ENCODE measurements at places on chromosomes 2 and 18.

DNA sequence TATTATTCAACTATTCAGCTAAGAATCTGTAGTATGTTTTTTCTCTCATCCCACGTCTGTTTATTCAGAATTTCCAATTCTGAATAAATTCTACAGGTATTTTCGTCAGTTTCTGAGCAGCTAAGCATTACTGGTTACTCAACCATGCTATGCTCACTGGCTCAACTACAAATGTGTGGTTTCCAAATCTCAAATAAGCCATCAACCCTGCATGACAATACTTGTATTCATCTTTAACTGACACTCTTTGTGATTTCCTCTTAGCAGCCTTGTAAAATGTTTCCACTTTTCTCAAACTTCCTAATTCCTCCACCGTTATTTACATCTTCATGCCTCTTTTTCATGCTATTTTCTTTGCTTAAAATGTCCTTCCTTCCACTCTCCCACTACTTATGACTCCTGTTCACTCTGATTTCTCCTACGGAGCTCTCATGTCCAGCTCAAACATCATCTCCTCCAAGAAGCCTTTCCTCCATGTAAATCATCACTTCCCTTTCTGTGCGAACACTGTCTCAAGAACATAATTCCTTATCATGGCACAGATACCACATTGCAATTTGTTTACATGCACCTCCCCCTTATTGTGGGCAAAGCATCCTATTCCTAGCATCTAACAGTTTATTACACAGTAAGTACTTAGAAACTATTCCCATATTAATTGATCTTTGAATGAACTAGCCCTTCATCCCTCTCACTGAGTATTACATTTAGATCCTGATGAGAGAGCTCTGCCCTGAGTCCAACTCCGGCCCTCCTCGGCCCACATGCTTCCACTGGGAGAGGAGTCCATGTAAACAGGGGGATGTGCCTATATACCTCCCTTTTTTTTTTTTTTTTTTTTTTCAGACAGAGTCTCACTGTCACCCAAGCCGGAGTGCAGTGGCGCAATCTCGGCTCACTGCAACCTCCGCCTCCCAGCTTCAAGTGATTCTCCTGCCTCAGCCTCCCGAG, 10.5 kb downstream of the CCDC88A start:
- no peak for DNase-seq

DNA sequence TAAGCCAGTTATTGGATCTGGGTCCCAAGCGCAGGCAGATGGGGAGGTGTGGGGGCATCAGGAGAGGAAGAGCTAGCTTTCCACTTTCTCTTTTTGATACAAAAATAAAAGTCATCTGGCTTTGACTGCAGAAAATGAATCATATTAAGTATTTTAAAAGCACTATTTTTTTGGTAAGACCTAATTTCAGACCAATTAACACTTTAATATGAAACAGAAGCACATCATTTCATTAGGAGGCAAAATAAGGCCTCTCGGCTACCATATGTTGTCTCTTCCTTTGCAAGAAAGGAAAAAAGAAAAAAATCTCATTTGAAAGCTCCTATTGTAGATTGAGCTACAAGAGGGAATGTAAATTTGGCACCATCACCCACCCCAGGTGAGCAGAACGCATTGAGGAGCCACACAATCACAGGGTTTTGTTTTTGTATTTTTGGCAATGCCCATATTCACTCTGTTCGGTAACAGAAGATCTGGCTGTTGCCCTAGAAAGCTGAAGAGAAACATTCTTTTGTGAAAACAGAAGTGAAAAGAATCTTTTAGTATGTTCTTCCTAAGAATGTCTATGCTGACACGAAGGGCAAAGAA, 390.7 kb upstream of the ETAA1 start:
- peak; percentile 8 for DNase-seq

GRCh38 chr2:11842336-11842735, 95.9 kb downstream of the LPIN1 start:
- DNase-seq, result peak; percentile 8

- peak; percentile 8 for DNase-seq
Observed at GRCh38 chr2:206993964-206994363, 54.6 kb downstream of the CPO start.

DNA sequence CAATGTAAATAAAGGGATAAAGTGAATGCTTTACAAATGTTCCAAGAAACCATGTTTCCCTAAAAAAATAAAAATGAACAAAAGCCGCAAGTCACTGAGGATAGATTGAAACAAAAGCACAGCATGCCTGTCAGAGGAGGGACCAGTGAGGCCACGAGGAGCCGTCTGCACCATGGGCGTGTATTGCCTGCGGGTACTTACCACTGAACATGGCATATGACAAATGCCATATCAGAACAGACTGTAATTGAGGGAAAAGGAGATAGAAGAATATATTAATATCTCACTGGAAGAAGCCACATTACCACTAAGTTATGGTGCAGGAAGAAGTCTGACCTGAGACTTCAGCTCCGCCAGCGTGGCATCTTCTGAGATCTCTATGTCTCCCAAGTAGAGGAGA, 75.8 kb downstream of the USP40 start:
- no peak for DNase-seq

DNA sequence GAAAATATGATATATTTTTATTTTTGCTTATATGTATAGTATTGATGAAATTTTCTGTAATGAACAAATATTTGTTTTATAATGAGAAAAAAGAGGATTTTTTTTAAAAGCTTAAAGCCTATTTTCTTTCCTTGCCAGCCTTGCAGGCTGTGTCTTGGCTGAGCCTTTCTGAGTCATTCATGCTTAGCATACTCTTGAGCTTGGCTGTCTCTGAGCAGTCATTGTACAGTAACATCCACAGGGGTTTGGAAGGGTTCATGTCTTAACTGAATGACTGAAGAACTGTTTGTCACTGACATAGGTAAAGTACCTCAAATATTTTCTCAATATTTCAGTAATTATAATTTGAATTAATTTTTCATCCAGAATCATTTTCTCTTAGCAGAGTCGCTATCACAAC, 49.3 kb downstream of the GPR39 start:
- no peak for DNase-seq

DNA sequence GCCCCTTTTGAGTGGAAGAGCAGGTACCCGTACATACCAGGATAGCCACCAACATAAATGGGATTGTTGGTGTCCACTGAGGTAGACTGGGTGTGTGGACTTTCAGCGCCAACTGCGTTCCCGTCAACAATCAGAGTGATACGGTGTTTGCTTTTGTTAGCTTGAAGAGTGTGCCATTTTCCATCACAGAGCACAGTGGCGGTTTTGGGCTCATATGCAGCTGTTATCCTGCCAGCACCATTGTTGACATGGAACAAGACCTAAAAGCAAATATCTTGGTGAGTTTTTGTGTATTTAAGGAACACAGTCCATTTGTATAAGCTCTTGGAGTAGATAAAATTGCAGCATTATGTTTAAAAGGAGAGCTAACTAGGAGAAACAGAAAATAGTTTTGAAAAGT, 174.5 kb downstream of the LAMA1 start:
- no peak for DNase-seq

- no peak for DNase-seq
Observed at GRCh38 chr18:58903533-58903932, 38.9 kb downstream of the ZNF532 start.

DNA sequence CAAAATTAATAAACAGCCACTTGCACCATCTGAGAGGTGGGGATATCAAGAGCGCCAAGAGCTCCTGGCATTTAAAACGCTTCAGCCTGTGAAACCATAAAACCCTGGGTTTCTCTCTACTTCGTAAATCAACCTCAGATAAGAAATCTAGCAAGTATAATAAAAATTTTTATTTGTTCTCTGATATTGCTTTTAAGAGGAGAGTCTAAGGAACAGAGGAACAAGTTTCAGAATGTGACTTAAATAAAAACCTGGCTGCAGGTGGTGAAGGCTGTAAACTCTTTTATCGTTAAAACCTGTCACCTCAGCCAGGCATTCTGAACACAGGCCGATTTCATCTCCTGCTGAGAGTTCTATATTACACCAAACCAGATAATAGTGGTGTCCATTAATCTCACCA, 9.9 kb downstream of the DYTN start:
- DNase-seq, result no peak

DNA sequence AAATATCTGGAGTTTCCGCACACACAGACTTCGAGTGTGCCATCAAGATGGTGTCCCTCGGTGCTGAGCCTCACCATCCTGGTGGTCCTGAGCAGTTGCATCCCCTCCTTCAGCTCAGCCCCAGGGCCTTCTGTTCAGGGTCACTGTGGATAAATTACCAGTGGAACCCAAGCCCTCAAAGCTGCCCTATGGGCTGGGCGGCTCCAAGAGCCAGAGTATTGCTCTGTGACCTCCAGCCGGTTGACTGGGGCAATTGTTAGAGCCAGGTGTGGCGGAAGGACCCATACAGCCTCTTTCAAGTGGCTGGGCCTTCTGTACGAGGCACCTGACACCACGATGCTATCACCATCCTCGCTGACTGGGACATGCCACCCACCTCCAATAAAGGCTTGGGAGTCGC, 215.5 kb downstream of the GBX2 start:
- DNase-seq, result no peak

- no peak for DNase-seq
Observed at GRCh38 chr18:36808681-36809080, 20.1 kb downstream of the TPGS2 start.

- no peak for DNase-seq
Observed at GRCh38 chr18:55136258-55136657, 177.0 kb upstream of the CCDC68 start.

- DNase-seq, result peak; percentile 5
Observed at GRCh38 chr2:215635788-215636139, 199.9 kb upstream of the FN1 start.

- DNase-seq, result no peak
Observed at GRCh38 chr2:239223310-239224198, 177.3 kb downstream of the HDAC4 start.

Data from NCI-H69 (cell line).